GM13977 (cell line): ENCODE measurements at places on chromosomes 7 and 10.

DNA sequence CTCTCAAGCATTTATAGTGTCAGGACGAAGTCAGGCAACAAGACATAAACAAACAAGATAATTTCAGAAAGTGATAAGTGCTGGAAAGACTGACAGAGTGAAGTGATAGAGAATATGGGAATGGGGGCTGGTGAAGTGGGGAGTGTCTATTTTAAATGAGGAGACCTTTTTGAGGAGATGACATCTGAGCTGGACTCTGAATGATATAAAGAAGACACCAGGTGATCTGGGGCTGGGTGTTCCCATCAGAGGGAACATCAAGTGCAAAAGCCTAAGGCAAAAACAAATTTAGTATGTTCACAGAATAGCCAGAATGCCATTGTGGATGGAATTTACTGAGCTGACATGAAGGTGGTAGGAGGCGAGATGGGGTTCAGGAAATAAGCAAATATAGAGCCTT lies 83.4 kb downstream of the PPP1R3A start:
- no peak for DNase-seq

GRCh38 chr10:65325913-65326312 lies 1599.9 kb upstream of the LRRTM3 start:
- DNase-seq: no peak

- no peak for DNase-seq
Measured at GRCh38 chr10:92530891-92531535, 42.9 kb downstream of the IDE start.

DNA sequence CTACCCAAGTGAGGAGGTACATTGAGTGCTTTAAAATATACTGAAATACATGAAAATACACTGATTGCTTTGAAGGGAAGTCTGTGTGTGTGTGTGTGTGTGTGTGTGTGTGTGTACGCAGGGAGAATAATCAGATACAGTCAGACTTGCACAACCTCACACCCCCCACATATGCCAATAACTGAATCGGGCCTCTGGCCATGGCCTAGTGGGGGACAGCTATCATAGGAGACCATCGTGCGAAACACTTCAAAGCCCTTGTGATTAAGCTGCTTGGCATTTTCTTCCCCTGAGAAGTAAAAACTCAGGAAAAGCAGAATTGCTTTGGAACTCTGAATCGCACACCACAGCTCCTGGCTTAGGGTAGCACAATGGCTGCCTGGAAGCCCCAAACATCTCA lies 135.1 kb downstream of the C10orf105 start:
- DNase-seq: no peak

GRCh38 chr10:1468811-1469210 lies 268.5 kb downstream of the ADARB2 start:
- DNase-seq: no peak

GRCh38 chr10:95445223-95445836 lies 115.8 kb downstream of the SORBS1 start:
- DNase-seq: no peak

DNA sequence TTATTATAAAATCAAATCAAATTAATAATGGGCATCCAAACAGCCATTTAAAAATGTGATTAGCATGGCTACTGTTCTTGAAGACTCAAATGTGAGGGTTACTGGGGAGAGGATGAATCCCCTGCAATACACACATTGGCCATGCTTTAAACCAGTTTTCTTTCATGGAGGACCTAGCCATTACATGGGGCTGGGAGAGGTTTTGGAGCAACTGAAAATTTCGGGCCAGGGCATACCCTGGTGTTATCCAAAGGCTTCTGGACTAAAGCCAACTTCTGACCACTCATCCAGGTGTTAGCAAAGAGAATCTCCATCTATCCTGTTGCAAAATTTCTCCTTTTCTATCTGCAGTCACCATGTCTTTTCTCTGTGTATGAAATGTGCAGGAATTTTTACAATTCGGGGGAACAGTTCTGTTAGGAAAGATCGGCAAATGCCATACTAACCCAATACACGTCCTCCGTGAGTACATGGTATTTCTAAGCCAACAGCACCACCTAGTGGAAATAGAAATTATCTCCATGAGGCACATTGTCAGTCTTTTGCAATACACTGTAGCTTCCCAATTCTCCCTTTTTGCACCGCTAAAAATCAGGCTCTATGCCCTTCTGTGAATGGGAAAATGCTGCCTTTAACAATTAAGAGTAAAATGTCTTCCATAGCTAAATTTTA lies 47.0 kb upstream of the ZNF107 start:
- no peak for DNase-seq

DNA sequence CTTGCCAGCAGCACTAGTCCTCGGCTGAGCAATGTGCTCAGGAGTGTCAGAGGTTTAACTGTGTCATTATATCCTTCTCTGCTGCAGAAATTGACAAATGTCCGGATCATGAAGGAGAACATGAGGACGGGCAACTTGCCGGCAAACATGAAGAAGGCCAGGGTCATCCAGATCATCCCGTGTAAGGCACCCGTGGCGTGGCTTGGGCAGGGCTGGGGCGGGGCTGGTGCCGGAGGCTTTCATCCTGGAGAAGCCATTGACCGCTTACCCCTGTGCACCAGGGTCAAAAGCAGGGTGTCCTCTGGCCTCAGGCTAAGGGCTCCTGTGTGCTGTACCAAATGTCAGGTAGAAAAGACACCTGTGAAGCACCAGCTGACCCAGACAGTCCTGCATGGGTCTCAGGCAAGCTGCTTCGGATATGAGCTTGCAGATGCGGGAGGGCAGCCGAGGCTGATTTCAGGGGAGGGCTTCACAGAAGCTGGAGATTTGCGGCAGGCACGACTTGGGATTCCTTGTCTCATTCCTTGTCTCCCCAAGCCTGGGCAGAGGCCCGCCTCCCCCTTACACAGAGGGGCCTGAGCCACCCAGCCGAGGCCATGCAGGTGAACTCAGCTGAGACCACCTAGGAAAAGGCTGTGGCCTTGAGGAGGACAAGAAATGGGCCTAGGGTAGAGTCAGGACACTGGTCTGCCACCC lies 55.4 kb downstream of the MKI67 start:
- DNase-seq: no peak

DNA sequence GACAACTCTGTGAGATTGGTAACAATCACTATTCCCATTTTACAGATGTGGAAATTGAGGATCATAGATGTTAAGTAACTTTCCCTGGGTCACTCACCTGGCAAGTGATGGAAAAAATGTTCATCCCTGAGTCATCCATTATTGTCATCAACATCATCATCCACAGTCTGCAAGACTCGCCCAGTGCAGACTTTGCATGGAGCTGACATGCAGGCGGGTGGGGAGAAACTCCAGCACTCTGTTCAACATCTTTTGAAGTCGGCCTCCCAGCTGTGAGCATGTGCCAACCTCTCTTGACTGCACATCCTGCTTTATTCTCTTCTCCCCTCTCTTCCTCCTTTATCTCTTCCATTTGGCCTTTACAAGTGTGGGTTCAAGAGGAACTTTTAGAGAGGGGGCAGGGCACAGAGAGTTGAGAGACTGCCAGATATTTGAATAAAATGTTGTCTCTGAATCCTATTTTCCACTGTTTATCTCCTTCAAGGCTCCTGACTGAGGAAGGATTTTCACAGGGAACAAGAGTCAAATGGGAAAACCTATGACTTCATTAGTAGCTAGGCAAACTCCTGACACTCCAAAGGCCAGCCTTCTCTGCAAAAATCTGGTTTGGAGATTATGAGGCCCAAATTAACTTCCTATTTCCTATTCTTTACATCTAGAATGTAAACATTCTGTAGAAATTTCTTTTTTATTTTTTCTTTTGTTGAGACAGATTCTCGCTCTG lies 283.7 kb upstream of the PODXL start:
- no peak for DNase-seq

DNA sequence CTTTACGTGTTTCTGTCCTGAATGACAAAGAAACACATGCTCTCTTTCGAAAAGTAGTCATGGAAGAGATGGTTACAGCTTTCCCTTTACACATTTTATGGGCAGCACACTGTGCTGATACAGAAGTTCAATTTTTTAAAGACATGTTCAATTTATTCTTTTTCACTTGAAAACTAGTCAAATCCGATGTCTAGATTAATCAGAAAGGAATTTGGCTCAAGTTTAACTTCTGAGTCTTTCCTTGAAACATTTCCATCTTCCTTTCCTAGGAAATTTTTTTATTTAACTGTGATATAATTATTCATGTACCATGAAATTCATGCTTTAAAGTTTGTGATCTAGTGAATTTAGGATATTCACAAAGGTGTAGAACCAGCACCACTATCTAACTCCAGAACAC lies 360.1 kb downstream of the TNS3 start:
- DNase-seq: no peak

GRCh38 chr10:26987851-26988250 lies 112.4 kb downstream of the ANKRD26 start:
- DNase-seq: no peak

DNA sequence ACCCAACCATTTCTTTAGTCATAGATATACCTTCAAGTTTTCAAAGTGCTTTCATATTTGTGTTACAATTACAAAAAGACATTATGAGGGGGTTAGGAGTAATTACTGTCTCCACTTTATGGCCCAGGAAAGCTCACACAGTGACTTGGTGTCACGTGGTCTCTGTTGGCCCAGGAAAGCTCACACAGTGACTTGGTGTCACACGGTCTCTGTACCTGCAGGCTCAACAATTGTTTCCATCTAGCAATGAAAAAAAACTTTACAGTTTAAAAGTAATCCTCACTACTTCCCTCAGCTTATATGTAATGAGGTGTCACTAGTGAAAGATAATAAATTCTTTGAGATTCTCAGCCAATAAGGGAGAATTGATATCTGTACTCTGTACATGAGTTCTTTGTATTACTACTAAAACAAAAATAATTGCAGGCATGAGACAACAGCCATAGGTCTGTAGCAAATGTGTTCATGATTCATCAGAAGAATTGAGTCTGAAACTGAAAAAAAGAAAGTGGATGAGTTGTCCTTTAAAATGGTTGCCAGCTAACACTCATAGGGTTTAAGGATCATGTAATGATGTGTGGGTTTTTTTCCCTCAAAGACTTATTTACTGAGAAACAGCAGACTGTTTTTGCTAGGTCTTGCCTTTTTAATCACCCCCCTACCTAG lies 10.9 kb downstream of the OGDH start:
- peak; percentile 48 for DNase-seq

GRCh38 chr10:17455015-17455520 lies 673 bp upstream of the ST8SIA6 start:
- DNase-seq: no peak

DNA sequence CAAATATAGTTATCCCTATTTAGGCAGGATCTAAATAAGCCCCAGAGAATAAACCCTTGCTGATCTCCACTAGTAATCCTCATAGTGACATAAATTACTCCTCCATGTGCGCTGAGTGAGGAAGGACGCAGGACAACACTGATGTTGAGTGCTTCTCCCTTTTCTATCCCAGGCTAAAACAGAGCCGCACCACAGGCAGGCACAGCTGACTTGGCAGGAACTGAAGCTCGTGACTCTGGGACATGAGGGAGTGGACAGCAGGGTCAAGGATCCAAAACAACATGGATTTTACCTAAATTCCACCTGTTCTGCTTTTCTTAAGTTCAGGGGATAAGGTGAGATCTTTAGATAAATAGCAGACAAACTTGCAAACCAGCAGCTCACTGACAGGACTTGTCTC lies 46.0 kb downstream of the VOPP1 start:
- DNase-seq: no peak

DNA sequence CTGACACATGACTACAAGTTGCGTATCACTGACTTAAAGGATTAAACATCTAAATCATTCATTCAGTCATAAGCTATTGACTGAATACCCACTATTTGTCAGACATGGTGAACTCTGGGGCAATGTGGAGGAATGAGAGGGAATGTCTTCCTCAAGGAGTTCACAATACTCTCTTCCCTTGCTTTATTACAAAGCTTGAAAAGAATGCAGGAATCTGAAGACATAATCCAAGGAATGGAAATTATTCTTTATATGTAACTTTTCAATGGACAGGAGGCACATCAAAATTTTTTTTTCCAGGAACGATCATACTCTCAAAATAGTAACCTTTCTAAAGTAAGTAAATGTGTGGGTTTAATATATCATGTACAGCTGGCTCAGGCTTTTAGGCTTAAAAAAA lies 111.9 kb downstream of the ATXN7L1 start:
- no peak for DNase-seq

- DNase-seq: no peak
Measured at GRCh38 chr7:100957832-100958421, 8.6 kb downstream of the MUC3A start.

GRCh38 chr10:3578159-3578558 lies 206.8 kb downstream of the KLF6 start:
- DNase-seq: no peak

DNA sequence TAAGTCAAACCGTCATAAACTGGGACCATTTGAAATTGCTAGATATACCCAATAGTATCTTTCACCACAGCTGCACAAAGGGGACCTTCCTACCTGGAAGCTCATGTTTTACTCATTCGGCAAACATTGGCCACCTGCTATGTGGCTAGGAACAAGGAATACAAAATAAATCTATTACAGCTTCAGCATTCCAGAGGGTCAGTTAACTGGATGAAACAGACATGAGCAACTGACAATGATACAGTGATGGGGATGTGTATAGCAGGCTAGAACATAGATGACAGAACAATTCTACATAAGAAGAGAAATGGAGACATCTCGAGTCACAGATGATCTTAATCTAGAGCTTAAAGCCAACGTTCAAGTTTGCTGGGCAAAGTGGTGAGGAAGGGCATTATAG lies 3.1 kb upstream of the SMURF1 start:
- no peak for DNase-seq

- no peak for DNase-seq
Measured at GRCh38 chr7:17031906-17032551, 150.2 kb upstream of the AGR3 start.

DNA sequence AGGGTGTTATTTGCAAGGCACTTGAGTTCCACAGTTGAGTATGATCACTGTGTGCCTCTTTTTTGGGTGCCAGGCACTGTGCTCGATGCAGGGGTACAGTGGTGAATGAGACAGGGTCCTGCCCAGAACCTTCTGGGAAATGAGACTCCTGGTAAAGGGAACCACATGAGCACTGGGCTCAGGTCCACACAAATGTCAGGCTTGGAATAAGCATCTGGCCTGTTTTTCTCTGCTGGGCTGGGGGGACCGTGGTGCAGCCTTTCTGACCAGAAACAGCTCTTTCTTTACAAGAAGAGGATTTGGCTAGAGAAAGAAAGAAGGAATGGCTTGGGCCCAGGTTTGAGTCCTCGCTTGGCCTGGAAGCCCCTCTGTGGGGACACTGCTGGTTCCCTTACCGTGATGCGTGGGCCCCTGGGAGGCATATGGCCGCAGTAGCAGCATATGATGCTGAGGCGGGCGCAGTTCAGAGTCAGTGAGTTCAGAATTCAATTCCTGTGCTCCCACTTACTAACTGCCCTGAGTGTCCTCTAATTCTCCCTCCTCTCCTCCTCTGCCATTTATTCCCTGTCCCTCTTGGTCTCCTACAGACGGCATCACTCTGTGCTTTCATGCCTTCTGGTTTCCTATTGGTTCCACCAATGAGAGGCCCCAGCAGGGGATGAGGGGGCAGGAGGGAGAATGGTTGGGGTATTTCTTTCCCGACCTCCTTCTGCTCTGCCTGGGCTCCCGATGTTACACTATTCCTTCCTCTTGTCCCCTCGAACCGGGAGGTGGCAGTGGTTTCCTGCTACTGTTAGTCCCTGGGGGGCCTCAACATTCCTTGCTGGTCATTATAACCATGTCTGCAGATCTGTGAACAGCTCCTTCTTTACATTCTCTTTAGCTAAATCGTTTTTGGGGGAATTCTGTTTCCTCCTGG lies 9.6 kb upstream of the KCP start:
- no peak for DNase-seq
